Stimulated activated CD4-positive, alpha-beta T cell treated with anti-CD3 and anti-CD28 coated beads, TNF-alpha, amount 100 ng/mL, for 4 hours (primary cell): ENCODE measurements at places on chromosomes 16 and 17.

DNA sequence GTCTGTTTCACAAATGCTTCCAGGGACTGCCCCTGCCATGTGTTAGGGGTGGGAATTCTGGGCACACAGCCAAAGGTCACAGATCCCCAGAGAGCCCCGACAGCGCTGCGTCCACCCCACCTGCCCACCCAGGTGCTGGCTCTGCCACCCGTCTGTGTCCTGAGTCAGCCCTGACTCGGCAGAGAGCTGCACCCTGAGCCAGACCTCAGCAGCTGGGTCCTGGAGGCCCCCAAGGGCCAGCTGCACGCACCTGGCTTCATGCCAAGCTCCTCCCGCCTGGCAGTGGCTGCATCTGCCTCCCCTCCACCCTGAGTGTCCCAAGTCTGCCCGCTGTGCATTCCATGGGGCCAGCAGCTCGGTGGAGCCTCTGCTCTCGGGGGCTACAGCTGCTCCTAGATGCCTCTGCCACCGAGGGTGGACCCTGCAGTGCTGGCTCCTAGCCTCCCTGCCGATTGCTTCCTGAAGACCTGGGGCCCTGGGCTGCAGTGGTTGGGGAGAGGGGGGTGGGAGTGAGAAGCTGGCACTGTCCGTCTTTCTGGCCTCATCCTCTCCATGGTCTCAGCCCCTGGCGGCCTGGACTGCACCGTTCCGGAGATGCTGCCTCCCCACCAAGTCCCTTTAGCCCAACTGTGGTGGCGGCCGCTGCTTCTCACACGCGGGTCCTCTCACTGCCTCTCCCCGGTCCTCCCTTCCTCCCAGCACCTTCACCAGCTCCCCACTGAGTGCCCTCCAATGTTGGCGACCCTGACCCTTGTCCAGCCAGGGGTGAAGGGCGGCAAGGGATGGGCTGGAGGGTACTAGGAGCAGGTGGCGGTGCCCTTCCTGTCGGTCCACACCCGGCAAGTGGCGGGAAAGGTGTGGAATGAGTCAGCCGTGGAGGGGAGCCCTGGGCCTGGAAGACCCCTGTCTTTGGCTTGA lies 3.0 kb downstream of the SECTM1 start:
- DNase-seq, result no peak

- DNase-seq, result no peak
Observed at GRCh38 chr17:44314869-44315661, 6.7 kb downstream of the RUNDC3A start.

GRCh38 chr17:26765860-26766709 lies 527.8 kb upstream of the WSB1 start:
- no peak for DNase-seq

- DNase-seq, result no peak
Observed at GRCh38 chr17:81429821-81430551, 34.7 kb downstream of the BAHCC1 start.

- no peak for DNase-seq
Observed at GRCh38 chr17:39966771-39967170, 4.0 kb downstream of the GSDMA start.

DNA sequence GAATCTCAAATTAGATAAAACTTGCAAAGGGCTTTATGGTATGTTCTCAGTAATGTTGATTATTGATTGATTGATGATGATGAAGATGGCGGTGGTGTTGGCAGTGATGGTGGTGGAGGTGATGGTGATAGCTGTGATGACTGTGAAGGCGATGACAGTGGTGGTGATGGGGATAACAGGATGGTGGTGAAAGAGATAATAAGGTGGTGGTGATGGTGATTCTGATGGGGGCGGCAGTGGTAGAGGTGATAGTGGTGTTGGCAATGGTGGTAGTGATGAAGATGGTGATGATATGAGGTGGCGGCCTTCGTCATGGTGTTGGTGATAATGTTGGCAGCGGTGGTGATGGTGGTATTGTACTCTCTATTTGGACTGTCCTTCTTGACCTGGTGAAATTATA lies 238.3 kb downstream of the XYLT1 start:
- no peak for DNase-seq

GRCh38 chr17:67484261-67484660 lies 107.2 kb downstream of the PITPNC1 start:
- no peak for DNase-seq

DNA sequence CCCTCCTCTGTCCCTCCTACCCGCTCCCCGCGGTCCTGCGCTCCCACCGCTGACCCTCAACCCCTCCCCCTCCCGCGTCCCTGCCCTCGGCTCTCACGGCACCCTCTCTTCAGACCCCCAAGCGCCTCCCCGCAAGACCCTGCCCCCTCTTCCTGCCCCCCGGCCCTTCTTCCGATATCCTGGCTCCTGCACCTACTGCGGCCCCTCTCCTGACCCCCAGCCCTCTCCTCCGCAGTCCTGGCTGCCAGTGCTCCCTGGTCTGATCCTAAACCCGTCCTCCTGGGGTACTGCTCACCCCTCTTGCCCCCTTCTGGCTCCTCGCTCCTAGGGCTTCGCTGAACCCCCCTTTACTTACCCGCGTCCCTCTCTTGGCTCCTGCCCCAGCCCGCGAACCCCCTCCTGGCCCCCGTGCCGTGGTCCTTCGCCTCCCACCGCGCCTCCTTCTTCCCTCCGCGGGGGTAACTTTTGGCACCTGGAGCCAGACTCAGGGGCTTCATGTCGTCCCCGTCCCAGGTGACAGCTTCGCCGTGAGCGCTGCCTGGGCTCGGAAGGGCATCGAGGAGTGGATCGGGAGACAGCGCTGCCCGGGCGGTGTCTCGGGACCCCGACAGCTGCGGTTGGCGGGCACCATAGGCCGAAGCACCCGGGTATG lies 839 bp downstream of the NKD1 start:
- DNase-seq, result no peak

- DNase-seq, result no peak
Observed at GRCh38 chr16:54458923-54459322, 172.3 kb upstream of the IRX3 start.

GRCh38 chr16:10668322-10669045 lies 26.2 kb downstream of the TEKT5 start:
- no peak for DNase-seq

GRCh38 chr16:49748322-49748721 lies 107.6 kb downstream of the ZNF423 start:
- DNase-seq, result no peak

- no peak for DNase-seq
Observed at GRCh38 chr17:73588891-73589290, 55.4 kb downstream of the SDK2 start.

- peak; percentile 6 for DNase-seq
Observed at GRCh38 chr17:45353043-45353442, 36.2 kb upstream of the MAP3K14 start.

DNA sequence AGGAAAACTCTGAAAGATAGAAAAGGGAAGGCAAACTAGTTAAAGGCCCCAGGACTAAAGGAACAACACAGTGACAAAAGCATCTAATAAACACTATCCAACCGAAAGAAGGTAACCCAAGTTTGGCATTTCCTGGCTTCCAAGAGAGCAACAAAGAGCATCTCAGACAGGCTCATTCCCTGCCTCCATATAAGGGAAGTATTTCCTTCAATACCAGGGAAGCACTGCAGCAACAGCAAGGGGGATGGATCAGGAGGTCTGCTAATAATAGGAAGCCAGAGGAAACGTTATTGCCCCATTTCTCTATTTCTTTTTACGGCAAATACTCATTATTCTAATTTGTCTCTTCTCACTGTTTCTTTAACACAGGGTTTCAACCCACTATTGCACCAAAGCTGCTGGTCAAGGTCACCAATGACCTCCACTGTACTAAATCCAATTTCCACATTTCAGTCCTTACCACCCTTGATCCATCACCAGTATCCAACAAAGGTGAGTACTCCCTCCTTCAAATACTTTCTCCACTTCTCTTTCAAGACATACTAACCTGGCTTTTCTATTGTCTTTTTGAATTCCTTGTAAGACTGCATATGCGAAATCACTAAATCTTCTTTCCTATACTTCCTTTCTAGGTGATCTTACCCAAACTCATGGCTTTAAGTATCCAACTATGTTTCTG lies 86.1 kb downstream of the KANSL1 start:
- no peak for DNase-seq

DNA sequence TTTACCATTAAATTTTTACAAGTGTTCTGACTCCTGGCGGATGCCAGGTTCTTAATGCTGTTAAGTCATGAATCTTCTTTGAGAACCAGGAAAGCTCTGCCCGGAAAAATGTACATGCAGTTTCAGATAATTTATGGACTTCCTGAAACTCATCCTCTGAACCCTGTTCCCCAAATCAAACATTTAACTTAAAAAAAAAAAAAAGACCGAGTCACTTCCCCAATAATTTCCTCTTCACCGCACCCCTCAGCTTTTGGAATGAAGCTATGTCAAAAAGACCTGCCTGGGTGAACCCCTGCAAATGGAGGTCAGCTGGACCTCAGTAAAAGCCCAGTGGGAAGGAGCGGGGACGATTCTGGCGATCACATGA lies 15.0 kb downstream of the ZNF232 start:
- no peak for DNase-seq

GRCh38 chr16:30924913-30925631 lies 1.7 kb downstream of the FBXL19 start:
- no peak for DNase-seq

DNA sequence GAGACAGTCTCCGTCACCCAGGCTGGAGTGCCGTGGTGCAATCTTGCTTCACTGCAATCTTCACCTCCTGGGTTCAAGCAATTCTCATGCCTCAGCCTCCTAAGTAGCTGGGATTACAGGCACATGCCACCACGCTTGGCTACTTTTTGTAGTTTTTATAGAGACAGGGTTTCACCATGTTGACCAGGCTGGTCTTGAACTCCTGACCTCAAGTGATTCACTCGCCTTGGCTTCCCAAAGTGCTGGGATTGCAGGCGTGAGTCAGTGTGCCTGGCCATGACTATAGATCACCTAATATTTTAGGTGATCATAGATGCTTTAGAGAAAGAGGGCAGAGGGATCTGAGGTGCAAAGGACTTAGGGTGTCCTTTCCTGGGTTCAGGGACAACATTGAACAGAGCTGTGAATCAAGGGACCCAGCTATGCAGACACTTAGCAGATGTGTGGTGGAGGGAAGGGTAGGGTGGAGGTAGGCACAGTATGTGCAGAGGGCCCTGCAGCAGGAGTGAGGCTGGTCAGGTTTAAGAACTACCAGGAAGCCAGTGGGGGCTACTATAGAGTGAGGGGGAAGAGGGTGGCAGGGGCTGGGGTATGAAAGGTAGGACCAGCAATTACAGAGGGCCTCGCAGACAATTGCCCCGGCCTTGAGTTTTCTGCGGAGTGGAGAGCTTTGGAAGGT lies 116.5 kb downstream of the CMIP start:
- no peak for DNase-seq
